Iris pigment epithelial cell (primary cell): ENCODE measurements at places on chromosomes 6 and 20.

DNA sequence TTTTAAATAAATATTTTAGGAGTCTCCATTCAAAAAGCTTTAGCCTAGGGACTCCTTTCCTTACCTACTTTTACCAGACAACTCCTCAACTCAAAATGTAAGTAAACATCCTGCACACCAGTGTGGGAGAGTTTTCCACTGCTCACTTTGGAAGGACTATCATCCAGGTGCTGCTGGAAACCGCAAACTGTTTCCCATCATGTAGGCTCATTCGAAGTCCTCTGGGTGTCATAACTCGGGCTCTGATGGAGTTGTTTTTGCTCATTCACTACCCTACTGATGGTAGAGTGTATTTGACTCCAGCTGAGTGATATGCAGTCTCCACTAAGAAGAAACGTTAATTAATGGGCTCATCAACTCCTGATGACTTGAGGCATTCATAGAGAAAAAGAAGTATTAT is 136.5 kb upstream of the AKAP12 start:
- DNase-seq, result no peak

GRCh38 chr20:36035745-36036144 is 67.4 kb downstream of the CNBD2 start:
- DNase-seq, result no peak

DNA sequence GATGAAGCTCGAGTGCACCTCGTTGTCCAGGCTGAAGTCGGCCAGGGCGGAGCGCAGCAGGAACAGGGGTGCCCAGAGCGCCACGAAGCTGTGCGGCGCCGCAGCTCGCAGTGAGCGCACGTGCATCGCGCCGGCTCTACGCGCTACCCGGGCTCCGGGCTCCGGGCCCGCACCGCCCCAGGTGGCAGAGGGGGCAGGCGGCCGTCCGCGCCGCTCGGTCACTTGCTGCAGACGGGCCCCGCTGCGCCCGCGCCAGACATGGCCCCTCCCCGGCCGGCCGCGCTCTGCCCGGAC is 497 bp downstream of the BMP7 start:
- no peak for DNase-seq

DNA sequence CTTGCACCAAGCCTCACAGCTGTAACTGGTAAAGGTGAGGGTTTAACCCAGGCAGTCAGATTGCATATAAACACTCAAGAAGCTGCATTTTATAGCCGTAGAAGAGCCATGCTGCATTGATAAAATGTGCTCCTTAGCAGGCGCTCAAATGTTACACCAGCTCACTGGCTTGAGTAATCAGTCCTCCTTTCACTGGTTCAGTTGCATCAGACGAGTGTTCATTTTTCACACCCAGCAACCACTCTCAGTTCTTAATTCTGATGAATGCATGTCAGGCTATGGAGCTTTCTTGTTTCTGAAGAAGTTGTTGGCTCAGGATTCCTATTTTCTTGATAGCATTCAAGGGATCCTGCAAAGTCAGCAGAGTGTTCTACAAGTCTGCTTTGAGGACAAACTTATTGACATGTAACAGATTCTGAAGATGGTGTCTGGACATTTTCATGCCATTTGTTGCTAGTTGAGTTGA is 198.3 kb downstream of the PLCB1 start:
- no peak for DNase-seq

GRCh38 chr20:49894073-49894470 is 21.3 kb downstream of the SPATA2 start:
- no peak for DNase-seq

DNA sequence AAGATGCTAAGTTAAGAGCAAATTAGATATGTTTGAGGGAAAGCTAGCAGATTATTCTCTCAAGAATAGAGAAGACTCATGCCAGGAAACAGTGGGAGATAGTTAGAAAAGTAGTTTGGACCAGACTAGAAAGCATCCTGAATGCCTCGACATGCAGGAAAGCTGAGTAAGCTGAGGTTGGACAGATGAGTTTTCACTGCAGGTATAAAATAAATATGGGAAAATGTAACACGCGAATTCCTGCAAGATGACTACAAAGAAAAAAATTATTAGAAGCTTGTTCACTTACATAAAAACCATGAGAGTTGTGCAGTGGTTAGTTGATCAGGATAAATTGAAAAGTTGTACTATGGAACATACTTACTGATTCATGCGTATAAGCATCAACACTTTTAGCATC is 484.2 kb upstream of the MANEA start:
- peak; percentile 34 for DNase-seq

DNA sequence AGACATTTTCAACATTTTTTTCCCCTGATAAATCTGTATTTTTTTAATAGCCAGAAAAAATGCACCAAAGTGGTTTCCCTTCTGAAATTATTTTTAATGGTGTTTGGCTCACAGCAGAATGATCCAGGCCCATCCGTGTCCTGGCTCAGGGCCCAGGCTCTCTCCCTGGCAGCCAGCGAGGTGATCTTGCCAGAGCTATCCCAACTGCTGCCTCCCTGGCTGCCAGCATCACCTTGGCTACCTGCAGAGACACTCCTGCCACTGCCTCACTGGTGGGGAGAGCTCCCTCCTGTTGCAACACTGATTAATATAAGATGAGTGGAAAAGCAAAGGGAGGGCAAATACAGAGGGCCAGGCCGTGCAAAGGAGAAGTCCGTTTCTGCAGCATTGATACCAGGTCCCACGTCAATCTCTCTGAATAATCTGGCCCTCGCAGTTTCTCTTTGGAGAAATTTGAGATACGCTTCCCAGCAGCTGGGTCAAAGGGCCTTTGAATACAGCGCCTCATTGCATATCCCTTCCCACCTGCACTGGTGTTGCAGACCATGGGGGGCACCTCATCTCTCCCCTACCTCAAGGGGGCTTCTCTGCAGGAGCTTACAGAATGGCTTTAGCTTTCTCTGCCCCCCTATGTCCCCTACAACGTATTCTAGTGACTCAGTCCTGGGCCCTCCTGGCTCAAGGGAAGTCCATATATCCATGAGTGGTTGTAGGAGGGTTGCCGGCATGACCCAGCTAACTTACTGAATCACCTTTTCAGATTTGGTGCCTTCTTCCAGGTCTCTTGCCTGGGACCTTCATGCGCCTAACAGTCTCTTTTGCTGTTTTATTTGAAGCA is 12.8 kb upstream of the DSTN start:
- no peak for DNase-seq

GRCh38 chr6:110325197-110325596 is 33.0 kb downstream of the METTL24 start:
- DNase-seq, result peak; percentile 86

DNA sequence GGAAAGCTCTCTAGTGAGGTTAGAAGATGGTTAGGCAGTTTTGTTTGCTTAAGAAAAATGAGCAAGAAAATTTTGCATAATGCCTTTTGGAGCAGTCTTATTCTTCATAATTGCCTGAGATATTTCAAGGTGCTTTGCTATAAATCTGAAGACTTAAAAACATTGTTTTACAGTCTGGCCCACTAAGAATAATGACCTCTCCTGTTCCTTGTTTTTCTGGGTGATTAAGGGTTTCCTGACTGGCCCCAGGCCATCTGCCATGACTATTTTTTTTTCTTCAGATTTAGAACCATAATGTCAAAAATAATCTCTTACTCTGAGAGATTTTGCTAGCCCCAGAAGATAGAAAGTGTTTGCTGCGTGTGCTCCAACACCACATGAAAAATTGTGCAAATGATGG is 72.3 kb upstream of the CENPW start:
- DNase-seq, result no peak

DNA sequence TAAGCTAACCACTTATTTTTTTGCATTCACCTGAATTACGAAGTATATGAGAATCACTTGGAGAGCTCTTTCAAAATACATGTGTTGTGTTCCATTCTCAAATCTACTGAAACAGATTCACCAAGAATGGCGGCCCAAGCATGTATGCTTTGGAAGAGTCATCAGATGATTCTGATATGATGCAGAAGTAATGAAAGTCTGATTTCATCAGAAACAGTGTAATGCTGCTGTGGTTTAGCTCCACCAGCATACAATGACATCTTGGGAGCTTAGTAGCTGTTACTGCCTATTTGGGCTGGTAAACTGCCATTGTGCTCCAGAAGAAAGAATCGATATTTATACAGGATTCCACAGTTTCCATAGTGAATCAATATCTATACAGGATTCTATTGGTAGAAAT is 52.9 kb downstream of the UBR2 start:
- peak; percentile 10 for DNase-seq

DNA sequence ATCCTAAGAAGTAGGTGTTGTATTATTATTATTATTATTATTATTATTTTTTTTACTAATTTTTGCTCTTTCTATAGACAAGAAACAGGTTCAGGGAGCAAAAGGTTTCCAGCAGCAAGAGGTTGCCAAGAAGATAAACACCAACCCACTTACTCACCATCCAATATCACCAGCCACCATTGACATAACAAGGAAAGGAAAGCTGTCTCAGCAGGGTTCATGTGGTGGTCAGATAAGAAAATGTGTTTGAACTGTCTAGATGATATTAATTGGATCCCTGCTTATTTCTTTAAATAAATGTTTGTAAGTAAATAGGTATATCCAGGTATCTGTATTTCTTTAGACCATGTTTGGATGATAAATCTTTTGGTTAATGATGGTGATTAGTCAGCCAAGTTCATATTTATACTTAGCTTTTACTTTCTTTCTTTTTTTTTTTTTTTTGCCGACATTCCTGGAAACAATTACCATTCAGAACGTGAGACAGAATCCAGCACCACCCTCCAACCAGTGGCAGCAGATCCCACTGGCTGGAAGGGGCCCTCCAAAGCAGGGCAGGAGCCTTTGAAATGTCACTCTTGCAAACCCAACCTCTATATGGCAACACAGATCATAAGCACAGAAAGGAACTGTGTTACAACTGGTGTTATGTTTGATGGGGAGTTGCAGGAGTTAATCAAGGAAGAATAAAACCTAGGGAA is 139.2 kb upstream of the ECI2 start:
- peak; percentile 76 for DNase-seq

DNA sequence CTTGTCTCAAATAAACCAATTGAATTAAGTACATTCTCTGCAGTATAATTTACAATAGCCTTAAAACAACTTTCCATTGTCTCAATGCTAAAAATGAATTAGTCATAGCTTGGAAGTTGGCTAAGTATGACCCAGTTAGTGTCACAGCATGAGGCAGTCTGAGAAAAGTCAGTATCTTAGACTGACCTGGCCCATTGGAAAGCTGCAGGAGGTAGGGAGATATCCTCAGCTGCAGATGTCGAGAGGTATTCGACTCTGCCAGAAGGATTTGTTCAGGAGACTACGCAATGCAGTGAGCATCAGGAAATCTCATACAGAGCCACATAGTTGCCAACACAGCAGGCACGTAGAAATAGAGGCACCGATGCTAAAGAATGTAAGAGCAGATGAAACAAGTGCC is 350.9 kb upstream of the NRSN1 start:
- peak; percentile 9 for DNase-seq

DNA sequence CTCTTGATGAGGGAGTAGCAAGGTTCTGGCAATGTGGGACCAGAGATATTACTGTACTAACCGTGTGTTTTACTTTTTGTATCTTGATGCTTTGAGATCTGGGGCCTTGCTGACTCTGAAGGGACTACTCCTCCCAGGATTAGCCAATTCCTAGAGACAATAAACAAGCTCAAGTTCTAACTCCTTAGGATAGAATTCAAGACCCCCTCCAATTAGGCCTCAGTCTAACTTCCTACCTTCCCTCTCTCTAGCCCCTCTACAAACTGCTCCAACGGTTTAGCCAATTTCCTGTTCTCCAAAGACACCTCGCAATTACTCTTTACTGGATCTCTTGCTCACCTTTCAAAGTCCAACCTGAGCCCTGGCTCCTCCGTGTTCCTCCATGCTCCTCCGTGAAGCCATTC is 158.7 kb upstream of the JARID2 start:
- DNase-seq, result no peak

- no peak for DNase-seq
These were observed 427.9 kb upstream of the FLRT3 start for GRCh38 chr20:14765370-14765701.

GRCh38 chr6:149634315-149634714 is 14.2 kb downstream of the KATNA1 start:
- no peak for DNase-seq

DNA sequence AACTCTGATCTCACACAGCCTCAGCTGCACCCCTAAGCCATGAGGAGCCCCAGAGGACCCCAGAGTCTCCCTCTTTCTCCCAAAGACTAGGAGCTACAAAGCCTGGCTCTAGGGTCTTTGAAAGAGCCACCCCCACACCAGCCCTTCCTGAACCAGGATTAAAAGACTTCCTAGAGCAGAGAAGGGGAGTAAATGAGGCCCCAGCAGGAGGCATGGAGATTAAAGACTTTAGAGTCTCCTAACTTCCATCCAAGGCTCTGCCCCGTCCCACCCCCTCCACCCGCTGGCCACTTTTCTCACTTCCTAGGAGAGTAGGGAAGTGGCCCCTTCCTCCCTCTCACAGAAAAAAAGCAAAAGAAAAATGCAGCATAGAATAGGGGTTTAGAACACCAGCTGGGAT is 1.7 kb downstream of the PREX1 start:
- no peak for DNase-seq

DNA sequence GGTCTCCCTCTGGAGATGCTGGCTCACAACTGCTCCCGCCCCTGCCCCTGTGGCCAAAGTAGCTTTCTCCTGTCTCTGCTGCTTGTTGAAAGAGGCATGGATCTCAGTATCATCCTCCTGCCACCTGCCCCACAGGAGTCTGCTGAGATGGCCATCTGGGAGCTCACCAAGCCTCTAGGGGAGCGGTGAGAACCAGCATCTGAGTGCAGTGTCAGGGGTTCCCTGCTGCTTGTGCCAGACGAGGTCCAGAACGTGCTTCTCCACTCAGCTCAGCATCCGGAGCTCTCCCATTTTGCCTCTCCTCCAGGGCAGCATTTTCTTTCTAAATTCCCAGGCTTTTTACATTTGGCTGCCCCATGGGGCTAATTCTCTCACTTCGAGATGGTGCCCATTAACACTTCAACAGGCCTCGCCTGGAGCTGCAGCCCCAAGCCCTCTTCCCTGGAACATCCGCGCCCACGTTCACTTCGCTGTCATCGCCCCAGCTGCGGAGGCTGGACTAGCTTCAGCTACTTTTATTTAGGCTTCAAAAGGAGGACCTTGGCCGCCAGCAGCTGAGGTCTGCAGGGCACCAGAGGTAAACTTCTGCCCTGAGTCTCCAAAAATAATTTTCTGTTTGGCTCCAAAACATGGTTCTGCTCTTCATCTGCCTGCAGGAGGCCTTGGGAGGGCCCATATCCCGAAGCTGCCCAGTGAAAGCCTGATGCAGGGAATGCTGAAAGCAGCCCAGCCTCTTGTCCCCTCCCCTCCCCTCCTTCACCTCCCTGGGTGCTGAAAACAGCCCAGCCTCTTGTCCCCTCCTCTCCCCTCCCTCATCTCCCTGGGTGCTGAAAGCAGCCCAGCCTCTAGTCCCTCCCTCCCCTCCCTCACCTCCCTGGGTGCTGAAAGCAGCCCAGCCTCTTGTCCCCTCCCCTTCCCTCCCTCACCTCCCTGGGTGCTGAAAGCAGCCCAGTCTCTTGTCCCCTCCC is 25.2 kb upstream of the MLN start:
- DNase-seq, result no peak

- peak; percentile 66 for DNase-seq
These were observed 384.4 kb downstream of the BMP2 start for GRCh38 chr20:7151676-7152470.

- DNase-seq, result no peak
These were observed 15.5 kb downstream of the RTF2 start for GRCh38 chr20:56483970-56484369.

GRCh38 chr6:3195695-3196497 is 31.6 kb downstream of the TUBB2B start:
- DNase-seq, result no peak

- peak; percentile 84 for DNase-seq
These were observed 807 bp downstream of the LKAAEAR1 start for GRCh38 chr20:64083378-64083803.

GRCh38 chr6:18264923-18265377 is 620 bp upstream of the DEK start:
- no peak for DNase-seq

- DNase-seq, result no peak
These were observed 12.6 kb downstream of the GLP1R start for GRCh38 chr6:39061182-39061581.
